ENCODE measurements at places on chromosomes 3 and 15.

DNA sequence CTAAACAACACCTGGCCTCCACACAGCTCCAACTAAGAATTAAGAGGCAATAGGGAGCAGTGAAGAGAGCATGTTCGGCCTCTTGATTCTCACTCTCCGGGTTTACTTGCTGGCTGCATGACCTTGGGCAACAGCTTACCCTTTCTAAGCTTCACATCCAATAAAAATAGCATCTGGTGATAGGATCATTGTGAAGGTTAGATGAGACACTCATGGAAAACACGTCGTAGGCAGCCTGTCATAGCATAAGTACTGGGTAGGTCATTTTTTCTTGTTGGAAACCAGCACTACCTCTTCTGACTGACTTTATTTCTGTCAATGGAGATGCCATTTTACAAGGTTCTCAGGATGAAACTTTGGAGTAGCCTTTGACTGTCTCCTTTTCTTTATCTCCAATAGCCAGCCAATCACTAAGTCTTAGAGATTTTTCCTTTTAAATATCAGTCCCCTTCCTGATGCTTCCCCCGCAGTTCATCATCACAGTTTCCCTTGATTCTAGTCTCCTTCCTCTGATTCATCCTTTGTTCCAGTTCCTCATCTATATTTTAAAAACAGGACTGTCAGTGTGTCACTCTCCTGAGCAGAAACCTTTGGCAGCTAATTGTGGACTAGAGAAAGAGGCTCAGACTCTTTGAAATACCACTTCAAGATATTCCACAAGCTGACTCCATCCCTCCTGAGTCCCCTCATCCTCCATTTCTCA lies 271.5 kb downstream of the SLC9A9 start:
- DNase-seq: no peak

- no peak for DNase-seq
Measured at GRCh38 chr15:83016906-83017305, 5.5 kb upstream of the C15orf40 start.

- no peak for DNase-seq
Measured at GRCh38 chr3:59895972-59896371, 846.1 kb upstream of the CFAP20DC start.

- DNase-seq: no peak
Measured at GRCh38 chr3:116757315-116757714, 47.7 kb downstream of the TUSC7 start.

- no peak for DNase-seq
Measured at GRCh38 chr3:16048435-16049318, 125.8 kb upstream of the GALNT15 start.
